Naive thymus-derived CD4-positive, alpha-beta T cell (primary cell): ENCODE measurements at places on chromosomes 4 and X.

GRCh38 chr4:68283714-68284113, 38.2 kb upstream of the TMPRSS11B start:
- H3K27ac ChIP-seq, result no peak overlapping the region
- H3K4me3 ChIP-seq, result no peak overlapping the region
- DNase-seq, result no peak
- no peaks in the 10 kb centered on the region for H3K36me3 ChIP-seq

GRCh38 chrX:37867536-37868153, 20.3 kb upstream of the DYNLT3 start:
- no peak overlapping the region for H3K4me3 ChIP-seq
- no peaks in the 10 kb centered on the region for H3K4me1 ChIP-seq
- no peaks in the 10 kb centered on the region for H3K36me3 ChIP-seq
- no peaks in the 10 kb centered on the region for H3K27me3 ChIP-seq
- no peak for DNase-seq

DNA sequence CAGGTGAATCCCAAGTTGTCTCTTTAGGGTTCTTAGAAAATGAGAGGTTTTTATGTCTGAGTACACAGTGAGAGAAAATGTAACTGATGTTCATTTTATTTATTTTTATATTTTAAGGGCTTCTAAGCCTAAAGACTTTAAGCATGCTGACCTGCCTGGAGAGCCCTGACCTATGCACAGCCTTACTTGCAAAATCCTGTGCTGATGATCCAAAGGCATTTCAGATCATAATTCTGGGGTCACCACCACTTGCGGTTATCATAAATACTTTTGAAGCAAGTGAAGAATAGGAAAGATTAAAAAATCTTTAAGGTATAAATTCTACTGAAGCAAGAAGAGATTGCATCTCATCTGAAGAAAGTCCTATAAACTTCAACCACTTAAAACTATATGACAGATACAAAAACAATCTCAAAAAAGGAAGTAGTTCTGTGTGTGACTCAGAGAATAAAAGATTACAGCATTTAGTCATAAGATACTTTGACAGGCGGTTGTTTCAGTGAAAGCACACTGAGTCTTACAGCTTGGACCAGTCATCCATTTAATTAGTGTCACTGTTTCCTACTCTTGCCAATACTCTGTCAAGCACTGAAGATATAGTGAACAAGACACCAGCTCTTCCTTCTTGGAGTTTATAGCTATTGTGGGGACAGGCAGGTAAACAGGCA, 245.2 kb upstream of the DIPK2B start:
- H3K4me1 ChIP-seq, result no peaks in the 10 kb centered on the region
- no peak for DNase-seq
- H3K27me3 ChIP-seq, result no peaks in the 10 kb centered on the region
- H3K4me3 ChIP-seq, result no peak overlapping the region

DNA sequence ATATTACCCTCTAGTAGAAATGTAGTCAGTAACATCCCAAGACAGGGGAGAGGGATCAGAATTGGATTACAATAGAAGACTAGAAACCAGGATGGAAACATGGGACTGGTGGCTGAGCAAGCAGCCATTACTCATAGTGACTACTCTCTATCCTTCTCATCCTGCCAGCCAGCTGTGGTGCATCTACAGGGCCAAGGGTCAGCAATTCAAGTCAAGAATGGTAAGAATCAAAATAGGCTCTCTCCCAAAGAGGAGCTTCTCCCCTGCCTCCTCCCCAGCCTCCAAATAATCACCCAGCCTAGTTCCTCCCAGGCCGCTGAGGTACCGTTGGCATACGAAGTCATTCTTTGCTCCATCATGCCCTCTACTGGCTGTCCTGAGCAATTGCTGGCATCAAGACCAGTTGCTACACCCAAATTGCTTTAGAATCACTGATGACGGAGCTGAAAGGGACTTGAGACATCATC, 19.4 kb downstream of the AWAT2 start:
- H3K4me1 ChIP-seq, result no peaks in the 10 kb centered on the region
- no peak overlapping the region for H3K4me3 ChIP-seq
- DNase-seq, result peak; percentile 53
- no peaks in the 10 kb centered on the region for H3K27me3 ChIP-seq
- H3K36me3 ChIP-seq, result no peaks in the 10 kb centered on the region

DNA sequence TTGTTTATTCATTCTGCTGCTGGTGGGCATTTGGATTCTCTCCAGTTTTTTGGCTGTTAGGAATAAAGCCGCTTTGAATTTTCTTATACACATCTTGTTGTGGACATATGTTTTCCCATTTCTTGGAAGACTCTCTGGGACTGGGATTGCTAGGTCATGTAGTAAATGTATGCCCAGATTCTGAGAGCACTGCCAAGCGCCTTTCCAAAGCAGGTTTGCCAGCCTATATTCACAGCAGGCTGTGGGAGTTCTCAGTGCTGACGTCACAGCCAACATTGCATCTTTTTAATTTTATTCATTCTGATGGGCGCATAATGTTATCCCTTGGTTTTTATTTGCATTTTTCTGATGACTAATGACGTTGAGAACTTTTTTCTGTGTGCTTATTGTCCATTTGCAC, 24.1 kb downstream of the TMEM271 start:
- DNase-seq, result no peak
- H3K36me3 ChIP-seq, result no peaks in the 10 kb centered on the region
- no peaks in the 10 kb centered on the region for H3K27me3 ChIP-seq
- H3K27ac ChIP-seq, result no peak overlapping the region
- H3K4me3 ChIP-seq, result no peak overlapping the region

GRCh38 chr4:73573794-73574528, 46.3 kb downstream of the RASSF6 start:
- no peaks in the 10 kb centered on the region for H3K27me3 ChIP-seq
- DNase-seq, result peak; percentile 9
- no peak overlapping the region for H3K27ac ChIP-seq
- no peaks in the 10 kb centered on the region for H3K36me3 ChIP-seq

- H3K4me1 ChIP-seq, result no peaks in the 10 kb centered on the region
- no peaks in the 10 kb centered on the region for H3K27me3 ChIP-seq
- H3K4me3 ChIP-seq, result no peak overlapping the region
These were observed 60.2 kb downstream of the PDGFRA start for GRCh38 chr4:54289316-54289715.

GRCh38 chr4:6337331-6337935, 67.8 kb downstream of the WFS1 start:
- H3K4me3 ChIP-seq, result no peak overlapping the region
- H3K36me3 ChIP-seq, result no peaks in the 10 kb centered on the region
- no peaks in the 10 kb centered on the region for H3K27me3 ChIP-seq
- H3K4me1 ChIP-seq, result no peaks in the 10 kb centered on the region
- DNase-seq, result no peak
- H3K27ac ChIP-seq, result no peak overlapping the region

DNA sequence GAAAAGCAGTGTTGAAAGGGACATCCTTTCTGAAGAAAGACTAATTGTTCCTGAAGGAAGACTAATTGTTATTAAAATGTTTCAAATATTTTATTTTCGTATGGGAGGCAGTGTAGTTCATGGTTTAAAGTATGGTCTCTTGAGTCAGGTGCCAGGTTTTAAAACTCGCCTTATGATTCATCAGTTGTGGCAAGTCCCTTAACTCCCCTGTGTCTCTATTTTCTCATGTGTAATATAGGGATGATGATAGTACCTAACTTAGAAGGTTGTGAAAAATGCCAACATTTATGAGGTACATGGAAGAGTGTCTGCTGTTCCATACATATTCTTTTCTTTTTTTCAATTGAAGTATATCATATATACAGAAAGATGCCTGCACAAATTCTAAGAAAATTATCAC, 414.2 kb upstream of the DIPK2B start:
- no peaks in the 10 kb centered on the region for H3K4me1 ChIP-seq
- no peak overlapping the region for H3K27ac ChIP-seq
- H3K36me3 ChIP-seq, result no peaks in the 10 kb centered on the region

GRCh38 chrX:136827026-136827425, 46.3 kb upstream of the ARHGEF6 start:
- H3K36me3 ChIP-seq, result no peaks in the 10 kb centered on the region
- no peak overlapping the region for H3K27ac ChIP-seq
- DNase-seq, result no peak
- no peak overlapping the region for H3K4me3 ChIP-seq

DNA sequence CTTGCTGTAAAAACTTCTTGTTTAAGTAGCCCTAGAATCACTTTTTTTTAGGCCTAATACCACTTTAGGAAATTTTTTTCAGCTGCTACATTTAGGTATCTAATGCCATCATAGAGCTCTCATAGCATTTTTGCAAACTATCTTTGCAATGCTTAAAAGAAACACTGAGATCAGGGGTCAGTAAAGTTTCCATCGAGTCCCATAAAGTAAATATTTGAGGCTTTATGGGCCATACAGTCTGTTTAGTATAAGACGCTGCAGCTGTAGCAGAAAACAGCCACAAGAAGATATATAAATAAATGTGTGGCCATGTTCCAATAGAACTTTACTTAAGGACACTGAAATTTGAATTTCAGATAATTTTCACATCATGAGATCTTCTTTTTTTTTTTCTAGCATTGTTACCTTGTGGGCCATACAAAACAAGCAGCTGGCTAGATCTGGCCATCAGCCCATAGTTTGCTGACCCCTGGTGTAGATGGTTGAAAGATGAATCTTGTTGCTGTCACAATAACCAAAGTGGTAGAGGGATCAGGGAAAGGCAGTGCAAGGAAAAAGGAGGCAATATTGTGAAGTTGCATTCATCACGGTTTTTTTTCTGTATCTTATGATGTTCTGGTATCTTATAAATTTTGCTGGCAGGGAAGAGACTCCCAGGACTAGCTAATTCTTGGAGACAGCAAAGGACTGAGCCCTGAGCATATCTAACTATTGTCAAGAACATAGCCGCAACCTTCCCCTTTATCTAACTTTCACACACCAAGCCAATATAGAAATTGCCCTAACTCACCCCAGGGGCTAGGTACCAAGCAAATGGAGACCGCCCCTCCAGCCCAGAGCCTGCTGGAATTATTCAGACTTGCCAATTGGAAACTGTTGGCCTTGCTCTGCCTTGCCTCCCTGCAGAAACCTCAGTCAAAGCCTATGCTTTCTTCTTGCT, 46.6 kb downstream of the RASGEF1B start:
- H3K4me3 ChIP-seq, result no peak overlapping the region
- H3K4me1 ChIP-seq, result no peaks in the 10 kb centered on the region
- no peak overlapping the region for H3K27ac ChIP-seq
- peaks cover 18% of the 10 kb centered on the region for H3K36me3 ChIP-seq
- no peaks in the 10 kb centered on the region for H3K27me3 ChIP-seq

DNA sequence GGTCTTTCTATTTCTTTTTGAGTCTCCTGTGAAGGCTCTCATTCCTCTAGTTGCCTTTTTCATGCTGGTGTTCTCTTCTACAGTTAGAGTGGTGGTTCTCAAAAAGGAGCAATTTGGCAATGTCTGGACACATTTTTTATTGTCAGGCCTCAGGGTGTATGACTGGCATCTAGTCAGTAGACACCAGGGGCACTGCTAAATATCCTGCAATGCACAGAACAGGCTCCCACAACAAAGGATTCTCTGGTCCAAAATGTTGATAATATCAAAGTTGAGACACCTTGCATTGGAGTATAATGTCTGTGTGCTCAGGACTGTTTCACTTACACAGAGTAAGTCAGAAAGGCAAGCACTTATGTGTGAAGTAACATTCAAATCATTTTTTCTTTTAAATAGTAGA, 1360.7 kb downstream of the ADGRL3 start:
- no peak overlapping the region for H3K4me3 ChIP-seq
- no peaks in the 10 kb centered on the region for H3K4me1 ChIP-seq
- no peak overlapping the region for H3K27ac ChIP-seq
- no peaks in the 10 kb centered on the region for H3K27me3 ChIP-seq
- H3K36me3 ChIP-seq, result no peaks in the 10 kb centered on the region

DNA sequence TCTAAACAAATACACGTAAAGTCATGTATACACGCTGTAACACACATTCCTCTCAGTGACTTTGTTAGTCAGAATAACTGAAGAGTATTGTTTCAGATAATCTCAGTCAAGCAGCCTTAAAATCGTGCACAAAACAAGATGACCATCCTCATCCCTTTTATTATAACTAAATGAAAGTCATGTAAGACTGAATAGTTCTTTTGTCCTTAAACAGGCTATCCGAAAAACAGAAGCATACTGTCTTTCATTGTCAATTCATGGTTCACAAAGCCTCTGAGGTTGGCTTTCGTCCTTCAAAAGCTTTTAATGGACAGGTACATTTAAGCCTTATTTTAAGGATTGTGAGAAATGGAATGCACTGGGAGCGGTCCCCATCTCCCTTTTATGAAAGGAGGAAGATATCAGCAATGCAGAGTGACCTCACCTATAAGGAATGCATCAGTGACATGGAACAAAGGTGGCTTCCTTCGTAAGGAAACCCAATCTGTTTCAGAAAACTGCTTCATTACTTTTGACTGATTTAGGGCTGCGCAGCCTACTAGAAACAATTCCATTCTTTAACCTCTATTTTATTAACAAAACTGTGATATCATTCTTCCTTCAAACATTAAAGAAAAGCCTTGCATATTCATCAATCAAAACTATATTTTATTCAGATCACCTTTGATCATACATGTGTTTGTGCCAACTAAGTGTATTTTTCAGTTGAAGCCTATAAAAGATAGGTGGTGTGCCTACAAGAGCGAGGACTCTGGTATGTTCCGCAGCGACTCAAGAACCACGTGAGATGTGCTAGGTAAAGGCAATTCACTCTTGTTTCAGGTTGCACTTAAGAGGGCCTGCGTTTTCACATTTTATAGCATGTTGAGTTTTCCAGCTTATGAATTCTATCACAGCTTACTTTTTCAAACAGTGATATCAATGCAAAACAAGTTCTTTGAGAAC, 19.2 kb downstream of the SH3RF1 start:
- no peaks in the 10 kb centered on the region for H3K4me1 ChIP-seq
- no peak overlapping the region for H3K4me3 ChIP-seq
- H3K27ac ChIP-seq, result no peak overlapping the region
- H3K36me3 ChIP-seq, result no peaks in the 10 kb centered on the region
- no peak for DNase-seq

GRCh38 chrX:40845331-40845911, 110.1 kb upstream of the MED14 start:
- no peaks in the 10 kb centered on the region for H3K27me3 ChIP-seq
- no peaks in the 10 kb centered on the region for H3K36me3 ChIP-seq
- no peak overlapping the region for H3K4me3 ChIP-seq
- H3K27ac ChIP-seq, result no peak overlapping the region

- H3K4me1 ChIP-seq, result no peaks in the 10 kb centered on the region
- no peak overlapping the region for H3K27ac ChIP-seq
- no peaks in the 10 kb centered on the region for H3K27me3 ChIP-seq
- H3K36me3 ChIP-seq, result no peaks in the 10 kb centered on the region
These were observed 139.7 kb downstream of the MAPK10 start for GRCh38 chr4:86220121-86220520.

GRCh38 chr4:100938698-100939097, 408.6 kb downstream of the PPP3CA start:
- no peak for DNase-seq
- H3K36me3 ChIP-seq, result no peaks in the 10 kb centered on the region
- H3K27me3 ChIP-seq, result no peaks in the 10 kb centered on the region
- H3K4me1 ChIP-seq, result no peaks in the 10 kb centered on the region

DNA sequence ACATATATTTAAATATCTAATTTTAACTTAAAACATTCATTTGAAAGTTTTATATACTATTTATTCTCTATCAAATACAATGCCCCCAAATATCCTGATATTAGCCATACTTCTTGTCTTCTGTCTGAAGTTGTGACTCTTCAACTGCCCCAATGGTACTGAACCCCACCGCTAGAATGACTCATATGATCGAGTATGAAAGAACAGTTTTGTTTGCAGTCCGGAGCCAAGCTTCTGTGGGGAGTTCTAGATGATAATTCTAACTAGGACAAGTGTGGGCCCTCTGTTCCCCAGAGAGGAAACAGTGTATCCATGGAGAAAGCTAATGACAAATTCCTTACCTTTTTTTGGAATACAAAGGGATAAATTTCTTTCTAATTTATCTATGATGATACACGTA, 24.7 kb upstream of the CT47A1 start:
- H3K27me3 ChIP-seq, result no peaks in the 10 kb centered on the region
- H3K4me1 ChIP-seq, result no peaks in the 10 kb centered on the region
- no peak overlapping the region for H3K4me3 ChIP-seq
- H3K27ac ChIP-seq, result no peak overlapping the region
- DNase-seq, result no peak
